ENCODE measurements at places on chromosomes 4 and X. TPM values are rescaled to one million over a fixed set of nuclear protein-coding genes. Genes with fewer than 3 reads are reported as not detected.

ATP11C gene
- 16.3 TPM for total RNA-seq

YIPF7 gene
- total RNA-seq: not detected

PLS3 gene
- total RNA-seq: 188 TPM

EXOC1L gene
- 0.62 TPM for total RNA-seq

ERAS gene
- total RNA-seq: not detected

GAGE12C gene
- not detected for total RNA-seq

PAGE3 gene
- total RNA-seq: not detected

KDR gene
- 0.34 TPM for total RNA-seq

MAOA gene
- total RNA-seq: 7.0 TPM

SEPTIN6 gene
- 14.5 TPM for total RNA-seq

INTU gene
- total RNA-seq: 4.3 TPM

SMIM31 gene
- total RNA-seq: not detected

FRMD7 gene
- total RNA-seq: not detected

SEC31A gene
- 178 TPM for total RNA-seq

GPR50 gene
- total RNA-seq: not detected

PDZD4 gene
- total RNA-seq: 2.9 TPM

CORIN gene
- total RNA-seq: 0.15 TPM

ZNF732 gene
- 0.36 TPM for total RNA-seq
